Stimulated activated CD4-positive, alpha-beta T cell treated with anti-CD3 and anti-CD28 coated beads, Interleukin-1b, Interleukin-23, amount 100 ng/mL, for 1 hour (primary cell): ENCODE measurements at places on chromosomes 7 and 10.

- DNase-seq, result no peak
Measured at GRCh38 chr7:66255534-66256100, 50.5 kb downstream of the TPST1 start.

- DNase-seq, result no peak
Measured at GRCh38 chr10:12144538-12144937, 15.1 kb downstream of the SEC61A2 start.

DNA sequence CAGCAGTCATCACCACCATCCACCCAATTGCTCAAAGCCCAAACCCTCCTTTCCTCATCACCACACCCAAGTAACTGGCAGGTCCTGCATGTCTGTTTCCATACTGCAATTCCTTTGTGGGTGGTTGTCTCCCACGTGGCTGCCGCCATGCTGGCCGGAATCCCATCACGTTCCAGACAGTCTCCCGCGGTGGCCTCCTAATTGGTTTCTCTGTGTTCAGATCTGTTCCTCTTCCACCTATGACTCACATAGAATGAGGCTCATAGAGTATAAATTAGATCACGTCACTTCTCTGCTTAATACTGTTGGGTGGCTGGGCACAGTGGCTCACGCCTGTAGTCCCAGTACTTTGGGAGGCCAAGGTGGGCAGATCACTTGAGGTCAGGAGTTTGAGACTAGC lies 813.0 kb downstream of the TYW1 start:
- no peak for DNase-seq

GRCh38 chr10:95644901-95645300 lies 11.6 kb downstream of the ALDH18A1 start:
- DNase-seq, result no peak

- no peak for DNase-seq
Measured at GRCh38 chr10:110355141-110355831, 50.6 kb upstream of the SMNDC1 start.

DNA sequence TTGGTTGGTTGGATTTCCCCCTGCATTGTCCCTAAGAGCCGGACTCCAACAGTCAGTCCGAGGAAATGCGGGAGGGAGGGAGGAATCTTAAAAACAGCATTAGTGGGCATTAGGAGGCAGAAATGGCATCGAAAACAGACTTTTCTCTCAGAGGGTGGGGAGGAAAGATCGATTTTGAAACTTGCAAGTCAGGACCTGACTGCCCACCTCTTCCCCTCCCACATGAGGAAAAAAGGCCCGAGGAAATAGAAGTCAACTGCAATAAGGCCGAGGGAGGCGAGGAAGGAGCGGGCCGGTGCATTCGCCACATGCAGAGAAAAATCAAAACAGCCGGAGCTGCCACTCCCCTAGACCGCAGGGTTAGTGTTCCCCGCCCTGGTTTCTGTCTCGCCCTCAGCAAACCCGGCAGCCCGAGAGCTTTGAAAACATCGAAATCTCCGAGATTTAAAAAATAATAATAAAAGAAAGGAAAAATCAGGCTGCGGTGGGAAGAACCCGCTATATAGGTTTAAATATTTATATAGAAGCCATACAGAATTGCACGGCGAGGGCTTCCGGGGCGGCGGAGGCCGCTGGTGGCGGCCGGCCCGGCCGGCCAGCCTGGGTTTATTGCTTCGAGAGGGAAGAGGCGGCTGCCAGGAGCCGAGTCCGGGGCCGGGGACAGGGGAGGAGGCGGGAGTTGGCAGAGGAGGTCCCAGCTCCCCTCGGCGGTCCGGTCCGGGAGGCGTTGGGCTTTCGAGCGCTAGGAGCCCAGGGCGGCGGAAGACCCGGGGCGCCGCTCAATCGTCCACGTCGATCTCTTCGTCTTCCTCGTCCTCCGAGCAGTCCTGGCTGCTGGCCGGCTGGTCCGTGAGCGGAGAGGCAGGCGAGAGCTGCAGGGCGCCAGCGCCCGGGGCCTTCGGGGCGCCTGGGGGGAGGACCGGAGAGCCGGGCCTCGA lies 2.5 kb downstream of the LBX1 start:
- no peak for DNase-seq

GRCh38 chr7:101678658-101679057 lies 49.6 kb upstream of the MYL10 start:
- DNase-seq, result no peak

DNA sequence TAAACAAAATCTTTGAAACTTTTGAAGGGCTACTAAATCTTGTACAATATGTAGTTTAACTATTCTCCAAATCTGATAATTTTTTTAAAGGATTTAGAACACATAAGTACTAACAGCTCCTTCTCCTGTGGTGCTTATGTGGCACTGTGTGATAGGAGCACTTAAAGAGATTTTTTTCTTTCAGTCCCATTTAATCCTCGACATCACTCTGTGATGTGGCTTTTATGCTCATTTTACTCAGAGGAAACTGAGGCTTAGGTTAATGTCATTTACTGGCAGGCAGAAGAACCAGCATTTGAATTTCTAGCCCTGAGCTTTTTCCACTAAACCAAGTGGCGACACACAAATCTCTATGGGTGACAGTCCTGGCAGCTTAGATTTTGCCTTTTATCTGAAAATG lies 92.4 kb downstream of the SAMD9 start:
- DNase-seq, result no peak

DNA sequence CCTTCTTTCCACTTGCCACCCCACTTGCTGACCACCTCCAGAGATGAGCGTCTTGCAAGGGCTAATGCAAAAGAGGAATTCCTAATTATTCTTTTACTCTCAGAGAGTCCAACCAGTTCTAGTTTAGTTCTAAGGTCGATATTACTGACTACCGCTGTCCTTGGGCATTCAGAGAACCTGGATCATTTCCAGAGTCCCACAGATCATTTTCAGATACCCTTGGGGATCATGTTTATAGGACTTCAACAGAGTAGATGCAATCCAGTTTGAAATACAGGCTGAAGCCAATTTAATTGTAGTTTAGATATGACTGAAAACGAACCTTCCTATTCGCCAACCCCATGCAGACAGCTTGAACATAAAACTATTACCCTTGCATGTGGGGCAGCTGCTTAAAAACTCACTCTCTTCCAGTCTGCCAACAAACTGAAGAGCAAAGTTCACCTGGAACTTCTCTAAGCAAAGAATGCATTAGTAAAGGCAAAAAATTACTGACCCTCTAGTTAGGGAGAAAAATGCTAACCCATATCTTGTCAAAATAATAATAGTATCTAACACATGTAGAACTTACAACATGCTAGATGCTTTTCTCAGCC lies 22.4 kb downstream of the CFAP69 start:
- DNase-seq, result no peak

DNA sequence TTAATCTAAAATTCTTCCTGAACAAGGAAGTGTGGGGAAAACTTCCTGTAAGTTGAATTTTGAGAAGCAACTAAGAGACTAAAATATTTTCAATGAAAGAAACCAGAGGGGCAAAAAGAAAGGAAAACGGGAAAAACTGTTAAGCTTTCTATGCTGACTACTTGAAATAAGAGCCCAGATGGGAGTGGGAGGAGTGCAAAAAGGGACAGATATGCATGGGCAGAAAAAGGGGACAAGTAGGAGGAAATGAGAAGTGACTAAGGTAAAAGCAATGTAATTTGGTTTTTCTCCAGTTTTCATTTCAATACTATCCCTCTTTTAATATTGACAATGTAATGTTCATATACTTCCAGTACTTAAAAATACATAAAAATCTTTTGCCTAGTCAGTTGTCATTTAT lies 11.1 kb downstream of the OGA start:
- DNase-seq, result no peak

DNA sequence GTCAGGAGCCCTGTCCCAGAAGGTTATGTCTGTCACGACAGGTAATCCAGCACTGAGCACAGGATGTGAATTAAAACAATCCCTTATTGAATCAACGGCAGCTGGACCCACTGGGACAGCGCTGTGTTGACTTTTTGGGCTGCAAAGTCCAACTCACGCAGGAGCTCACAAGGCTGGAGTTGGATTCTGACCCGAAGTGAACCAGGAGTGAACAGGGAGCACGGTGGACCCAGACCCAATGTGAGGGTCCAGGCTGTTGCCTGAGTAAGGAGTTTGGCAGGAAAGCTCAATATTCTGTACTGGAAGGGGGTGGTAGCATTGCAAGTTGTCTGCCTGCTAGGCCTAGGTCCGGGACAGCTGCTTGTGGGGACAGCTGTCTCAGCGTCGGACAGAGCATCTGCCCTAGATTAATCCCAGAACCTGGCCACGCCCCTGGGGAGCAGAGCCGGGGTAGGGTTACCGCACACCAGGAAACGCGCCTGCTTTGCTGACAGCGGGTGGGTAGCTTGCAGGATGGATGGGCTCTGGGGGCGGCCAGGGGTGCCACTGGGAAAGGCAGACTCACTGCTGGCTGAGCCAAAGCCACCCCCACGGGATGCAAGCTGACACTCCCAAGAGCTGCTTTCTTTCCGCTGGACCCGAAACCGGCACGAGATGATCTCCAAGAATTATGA lies 24.0 kb downstream of the COL26A1 start:
- no peak for DNase-seq

DNA sequence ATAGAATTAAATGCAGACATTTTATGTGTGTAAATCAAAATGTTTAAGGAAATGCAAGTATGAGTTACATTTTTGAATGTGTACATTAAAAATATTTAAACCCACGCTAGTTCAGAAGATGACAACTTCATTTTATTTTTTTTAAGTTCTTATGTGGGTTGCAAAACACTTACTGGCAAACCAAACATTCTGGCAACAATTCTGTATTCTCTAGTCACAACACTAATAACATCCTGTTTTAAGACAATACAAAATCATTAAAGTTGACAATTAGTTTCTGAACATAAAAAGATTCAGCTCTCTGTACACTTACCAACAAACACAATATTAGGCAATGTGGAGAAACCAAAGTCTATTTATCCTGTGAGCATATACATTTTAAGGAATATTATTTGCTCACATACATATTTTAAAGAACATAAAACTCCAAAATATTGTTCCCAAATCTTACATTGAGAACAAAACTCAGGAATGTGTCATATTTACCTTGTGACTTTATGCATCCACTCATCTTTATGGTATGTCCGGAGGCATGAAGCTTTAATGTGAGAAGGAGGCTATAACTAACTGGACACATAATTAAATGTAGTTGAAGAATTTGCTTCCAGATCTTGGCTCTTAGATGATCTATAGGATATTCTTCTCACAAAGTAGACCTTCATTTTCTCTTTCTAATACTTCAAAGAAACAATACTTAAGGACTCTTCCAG lies 134.7 kb downstream of the DGKB start:
- DNase-seq, result no peak

DNA sequence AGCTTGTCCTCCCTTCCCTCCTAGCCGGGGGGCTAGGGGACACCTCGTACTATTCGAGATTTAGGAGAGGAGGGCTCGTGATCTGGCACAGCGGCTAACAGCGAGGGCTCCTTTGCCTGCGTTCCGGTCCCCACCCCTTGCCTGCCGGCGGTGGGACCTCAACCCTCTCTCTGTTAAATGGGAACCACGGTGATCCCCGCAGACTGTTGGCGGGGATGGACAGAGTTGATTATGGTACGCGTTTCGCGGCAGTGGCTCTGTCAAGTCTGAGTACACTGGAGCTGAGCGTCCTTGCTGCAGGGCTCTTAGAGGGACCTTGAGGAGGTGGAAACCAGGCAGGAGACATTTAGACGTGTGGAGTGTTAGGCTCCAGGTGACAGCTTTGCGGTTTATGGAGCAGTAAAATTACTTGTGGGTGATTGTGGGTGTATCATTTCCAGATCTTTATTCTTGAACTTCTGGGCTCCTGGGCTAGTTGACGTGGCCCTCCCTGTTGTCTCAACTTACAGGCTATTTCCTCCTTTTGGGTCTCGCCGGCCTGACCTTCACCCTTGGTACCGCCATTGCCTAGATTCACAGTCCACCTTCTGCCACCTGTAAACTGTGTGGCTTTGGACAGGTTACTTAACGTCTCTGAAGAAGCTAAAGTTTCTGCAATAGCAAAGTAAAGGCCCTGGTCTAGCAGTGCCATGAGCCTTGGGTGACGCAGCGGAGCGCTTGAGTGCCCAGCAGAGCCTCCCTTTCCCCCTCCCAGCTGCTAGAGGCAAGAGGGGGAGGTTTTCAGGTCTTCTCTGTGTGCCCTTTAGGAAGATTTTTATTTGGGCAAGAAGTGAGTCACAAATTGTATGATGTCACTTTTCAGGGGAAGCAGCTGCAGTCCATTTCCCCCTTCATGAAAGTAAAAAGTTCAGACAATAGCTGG lies 739 bp downstream of the CASP7 start:
- no peak for DNase-seq

- DNase-seq, result no peak
Measured at GRCh38 chr7:36546331-36546730, 156.7 kb downstream of the ANLN start.

DNA sequence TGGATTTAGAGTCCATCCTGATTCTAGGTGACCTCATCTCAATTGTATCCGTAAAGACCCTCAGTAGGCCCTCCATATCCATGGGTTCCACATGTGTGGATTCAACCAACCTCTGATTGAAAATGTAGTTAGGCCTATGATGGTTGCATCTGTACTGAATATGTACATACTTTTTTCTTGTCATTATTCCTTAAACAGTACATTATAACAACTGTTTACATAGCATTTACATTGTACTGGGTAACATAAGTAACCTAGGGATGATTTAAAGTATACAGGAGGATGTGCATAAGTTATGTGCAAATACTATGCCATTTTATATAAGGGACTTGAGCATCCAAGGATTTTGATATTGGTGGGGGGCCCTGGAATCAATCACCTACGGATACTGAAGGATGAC lies 10.1 kb downstream of the CPN1 start:
- no peak for DNase-seq

- DNase-seq, result no peak
Measured at GRCh38 chr10:84395581-84395980, 67.2 kb downstream of the CCSER2 start.

DNA sequence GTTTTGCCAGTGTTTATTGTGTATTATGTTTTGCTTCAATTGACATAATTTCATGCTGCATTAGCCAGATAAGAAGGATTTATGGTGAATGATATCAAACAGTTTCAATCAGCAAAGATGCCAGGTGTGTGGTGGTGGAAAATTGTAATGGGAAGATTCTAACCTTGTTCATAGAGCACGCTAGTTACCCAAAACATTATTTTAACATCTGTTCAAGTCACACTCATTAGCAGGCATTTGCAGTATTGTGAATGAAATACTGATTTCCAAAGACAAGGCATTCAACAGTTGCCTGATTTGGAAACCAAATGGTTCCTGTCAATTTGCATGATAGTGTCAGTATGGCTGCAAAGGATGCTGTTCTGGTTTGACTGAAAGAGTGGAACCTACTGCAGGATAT lies 129.7 kb downstream of the EPC1 start:
- DNase-seq, result no peak
